Right ventricle myocardium superior (tissue), 1 donor: ENCODE measurements at places on chromosomes 5 and 9. TPM values are rescaled to one million over a fixed set of nuclear protein-coding genes. Genes with fewer than 3 reads are reported as not detected.
A peak's percentile ranks its signal among the peaks of the same experiment; 100 is the strongest.

DNA sequence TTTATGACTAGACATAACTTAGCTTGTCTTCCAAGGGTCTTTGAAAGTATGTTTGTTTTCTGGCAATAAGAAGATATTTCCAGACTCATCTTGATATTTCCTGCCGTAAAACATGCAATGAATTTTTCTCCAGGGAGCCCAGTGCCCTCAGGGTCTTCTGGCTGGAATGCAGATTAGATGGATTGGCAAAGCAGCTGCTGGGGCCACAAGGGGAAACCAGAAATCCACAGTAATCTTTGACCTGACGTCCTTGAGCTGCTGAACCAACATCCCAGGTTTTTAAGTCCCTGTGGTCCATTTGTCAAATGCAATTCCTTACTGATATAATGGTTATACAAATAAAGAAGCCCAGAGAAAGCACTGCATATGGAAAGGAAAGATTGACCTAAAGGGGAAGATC, 93.0 kb downstream of the THBS4 start:
- DNase-seq, result no peak

- DNase-seq, result peak; percentile 75
Measured at GRCh38 chr9:132575005-132575609, 7.3 kb upstream of the BARHL1 start.

DNA sequence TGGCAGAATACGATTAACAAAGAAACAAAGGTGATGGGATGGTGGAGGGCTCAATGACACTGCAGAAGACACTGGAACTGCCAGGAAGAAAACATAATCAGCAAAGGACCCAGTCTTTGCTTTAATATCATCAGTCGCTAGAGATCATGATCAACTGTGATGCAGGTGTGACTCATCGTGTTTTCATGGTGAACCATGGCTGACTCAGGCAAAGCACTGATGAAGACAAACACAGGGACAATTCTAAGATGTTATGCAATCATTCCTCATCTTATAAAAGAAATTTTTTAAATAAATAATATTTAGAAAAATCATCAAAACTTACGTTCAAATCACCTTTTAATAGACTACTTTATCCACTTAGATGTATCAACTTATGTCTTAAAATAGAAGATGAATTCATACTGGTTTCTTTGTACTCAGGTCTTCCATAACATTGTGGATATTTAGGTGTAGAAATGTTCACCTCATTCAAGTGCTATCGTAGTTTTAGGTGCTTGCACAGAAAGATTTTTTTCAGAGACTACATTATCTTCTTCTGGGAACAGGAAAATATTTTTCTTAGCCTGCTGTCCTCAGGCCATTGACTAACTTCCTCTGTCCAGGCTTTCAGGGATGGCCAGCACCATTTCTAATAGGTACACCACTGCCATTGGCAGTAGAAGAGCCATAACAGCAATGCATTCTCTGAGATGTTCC, 673.4 kb upstream of the MEF2C start:
- DNase-seq, result no peak

GRCh38 chr9:89361816-89362646, 43.7 kb downstream of the SECISBP2 start:
- DNase-seq, result no peak

GRCh38 chr9:1938675-1939170, 76.4 kb upstream of the SMARCA2 start:
- no peak for DNase-seq

KIAA0825 gene
- 1.5 TPM for total RNA-seq

PCDHB12 gene
- 1.0 TPM for total RNA-seq

DNA sequence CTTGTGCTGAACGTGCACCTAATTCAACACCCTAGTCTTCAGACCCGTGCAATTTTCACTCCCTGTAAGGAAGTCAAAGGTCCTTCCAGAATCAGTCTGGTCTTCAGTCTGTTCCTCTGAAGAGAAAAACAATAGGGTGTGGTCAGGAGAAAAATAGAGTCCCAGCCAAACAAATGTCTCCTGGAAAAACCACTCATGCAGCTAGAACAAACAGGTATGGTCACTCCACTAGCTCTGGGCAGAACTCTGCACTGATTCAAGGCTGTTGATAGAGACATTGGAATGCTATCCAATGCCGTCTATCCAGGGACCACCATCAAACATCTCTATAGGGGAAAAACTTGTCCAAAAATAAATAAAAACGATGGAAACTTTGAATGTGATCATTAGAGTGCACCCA, 81.8 kb upstream of the MAP3K1 start:
- no peak for DNase-seq

DNA sequence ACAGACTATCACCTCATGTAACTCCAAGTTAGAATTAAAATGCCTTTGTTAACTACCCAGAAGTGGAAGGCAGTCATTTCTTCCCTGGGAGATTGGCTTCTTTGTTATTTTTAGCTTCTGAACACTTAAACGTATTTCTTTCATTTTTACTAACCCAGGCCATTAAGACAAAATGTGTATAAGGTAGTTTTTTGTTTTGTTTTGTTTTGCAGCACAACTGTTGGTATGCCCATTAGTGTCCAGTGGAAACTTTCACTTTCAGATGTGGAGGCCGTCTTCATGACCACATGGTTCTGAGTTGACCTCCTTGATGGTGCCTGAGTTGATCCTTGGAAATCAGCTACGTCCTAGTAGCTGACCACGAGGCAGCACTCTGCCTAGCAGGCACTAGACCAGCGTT, 264.6 kb upstream of the ZNF608 start:
- no peak for DNase-seq

DNA sequence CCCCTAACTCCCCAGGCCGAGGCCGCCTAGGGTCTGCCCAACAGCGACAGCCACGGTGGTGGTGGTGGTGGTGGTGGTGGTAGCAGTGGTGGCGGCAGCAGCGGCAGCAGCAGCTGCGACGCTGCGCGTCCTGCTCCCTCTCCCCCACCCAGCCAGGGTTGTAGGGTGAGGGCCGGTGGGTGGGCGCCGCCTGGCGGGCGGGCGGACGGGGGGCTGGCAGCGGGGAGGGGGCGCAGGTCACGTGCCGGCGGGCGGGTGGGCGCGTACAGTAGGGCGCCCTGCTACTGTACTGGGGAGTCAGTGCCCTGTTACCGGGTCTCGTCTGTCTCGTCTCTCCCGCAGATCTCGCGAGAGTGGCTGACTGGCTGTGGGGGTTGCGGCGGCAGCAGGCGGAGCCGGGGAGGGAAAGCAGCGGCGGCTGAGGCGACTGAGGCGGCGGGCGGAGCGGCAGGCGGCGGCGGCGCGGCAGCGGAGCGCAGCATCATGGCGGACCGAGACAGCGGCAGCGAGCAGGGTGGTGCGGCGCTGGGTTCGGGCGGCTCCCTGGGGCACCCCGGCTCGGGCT, at the start of gene PURA:
Gene PURA, plus strand, starts transcription at position 411 of the 565 bp plus-strand sequence. Its CDS starts 73 bp downstream, at position 484.
- DNase-seq, result peak; percentile 97

TMEM174 gene
- not detected for total RNA-seq

DNA sequence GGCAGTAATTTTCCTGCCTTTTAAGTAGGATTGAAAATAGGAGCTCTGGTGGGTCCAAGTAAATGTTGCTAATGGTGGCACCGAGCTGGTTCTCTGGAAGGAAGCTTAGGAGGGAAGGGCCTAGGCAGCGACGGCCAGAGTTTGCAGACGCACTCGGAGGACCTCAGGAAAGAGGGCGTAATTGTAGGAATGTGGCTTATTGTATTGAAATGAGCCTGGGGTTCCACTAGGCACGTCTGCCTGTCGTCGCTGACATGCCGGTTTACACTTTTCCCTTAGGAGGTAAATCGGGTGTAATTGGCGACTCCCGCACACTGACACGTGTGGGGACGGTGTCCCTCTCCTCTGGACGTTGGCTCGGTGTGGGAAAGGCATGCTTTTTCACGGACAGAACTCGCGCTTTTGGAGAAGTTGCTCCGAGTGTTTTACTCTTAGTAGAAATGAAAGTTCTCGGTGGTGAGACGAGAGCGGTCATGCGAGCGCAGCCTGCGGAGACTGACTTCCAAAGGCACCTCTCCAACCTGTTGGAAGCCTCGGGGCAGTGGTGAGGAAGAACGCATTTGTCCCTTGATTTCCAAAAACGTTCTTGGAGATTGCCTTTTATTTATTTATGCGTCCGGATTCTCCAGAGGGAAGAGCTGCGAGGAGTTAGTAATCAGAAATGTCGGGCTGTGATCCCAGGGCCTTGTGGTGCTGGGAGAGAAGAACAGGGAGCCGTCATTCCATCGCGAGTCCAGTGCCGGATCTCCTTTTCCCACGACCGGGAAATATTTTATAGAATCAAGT, 1.3 kb downstream of the NR4A3 start:
- DNase-seq, result no peak

DNA sequence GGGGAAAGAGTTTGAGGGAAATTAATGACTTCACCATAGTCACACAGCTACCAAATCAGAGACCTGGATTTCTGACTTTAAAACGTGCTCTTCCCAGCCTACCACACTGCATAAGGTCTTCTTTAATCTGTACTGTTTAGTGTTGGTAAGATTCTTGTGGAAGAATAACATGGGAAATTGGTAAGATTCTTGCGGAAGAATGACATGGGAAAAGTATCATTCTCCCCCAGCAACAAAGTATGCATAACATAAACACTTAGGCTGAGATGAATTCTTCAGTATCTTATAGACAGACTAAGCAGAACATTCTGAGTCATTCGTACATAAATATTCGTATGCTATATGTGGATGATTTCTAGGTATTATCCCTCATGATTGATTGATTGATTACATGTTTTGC, 170.4 kb downstream of the FOCAD start:
- DNase-seq, result no peak

DNA sequence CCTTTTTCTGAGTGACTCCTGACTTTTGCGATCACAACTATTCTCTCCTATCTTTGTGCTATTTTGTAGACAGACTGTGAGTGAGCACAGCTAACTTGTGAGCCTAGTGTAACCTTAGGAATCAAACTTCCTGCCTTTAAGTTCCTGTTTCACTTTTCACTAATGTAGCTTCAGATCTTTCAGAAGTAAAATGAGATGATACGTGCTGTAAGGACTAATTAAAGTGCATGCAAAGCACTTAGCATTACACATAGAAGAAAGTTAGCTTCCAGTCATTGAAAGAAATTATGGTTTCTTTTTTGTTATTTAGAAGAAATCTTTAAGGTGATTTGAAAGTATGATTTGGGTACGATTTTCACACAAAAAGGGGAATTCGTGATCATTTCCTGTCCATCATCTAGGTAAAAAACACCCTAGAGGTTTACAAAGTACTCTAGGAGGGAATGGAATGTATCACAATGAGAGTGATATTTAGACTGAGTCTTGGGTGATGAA, 122.7 kb downstream of the ST8SIA4 start:
- no peak for DNase-seq

DNA sequence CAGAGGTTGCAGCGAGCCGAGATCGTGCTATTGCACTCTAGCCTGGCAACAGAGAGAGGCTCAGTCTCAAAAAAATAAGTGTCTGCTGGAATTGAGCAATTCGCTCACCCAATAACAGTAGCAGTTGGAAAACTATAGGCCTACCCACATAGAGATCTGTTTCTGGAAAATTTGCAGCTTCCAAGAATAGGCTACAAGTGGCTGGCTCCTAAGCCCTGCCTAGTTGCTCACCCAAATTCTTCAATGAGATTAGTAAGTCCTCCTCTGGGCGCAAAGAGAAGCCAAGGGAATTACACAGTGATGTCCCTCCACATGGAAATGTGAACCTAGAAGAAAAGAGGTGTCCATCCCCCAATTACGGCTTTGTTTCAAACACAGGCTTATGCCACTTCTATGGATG, 42.6 kb upstream of the RNF38 start:
- no peak for DNase-seq

DNA sequence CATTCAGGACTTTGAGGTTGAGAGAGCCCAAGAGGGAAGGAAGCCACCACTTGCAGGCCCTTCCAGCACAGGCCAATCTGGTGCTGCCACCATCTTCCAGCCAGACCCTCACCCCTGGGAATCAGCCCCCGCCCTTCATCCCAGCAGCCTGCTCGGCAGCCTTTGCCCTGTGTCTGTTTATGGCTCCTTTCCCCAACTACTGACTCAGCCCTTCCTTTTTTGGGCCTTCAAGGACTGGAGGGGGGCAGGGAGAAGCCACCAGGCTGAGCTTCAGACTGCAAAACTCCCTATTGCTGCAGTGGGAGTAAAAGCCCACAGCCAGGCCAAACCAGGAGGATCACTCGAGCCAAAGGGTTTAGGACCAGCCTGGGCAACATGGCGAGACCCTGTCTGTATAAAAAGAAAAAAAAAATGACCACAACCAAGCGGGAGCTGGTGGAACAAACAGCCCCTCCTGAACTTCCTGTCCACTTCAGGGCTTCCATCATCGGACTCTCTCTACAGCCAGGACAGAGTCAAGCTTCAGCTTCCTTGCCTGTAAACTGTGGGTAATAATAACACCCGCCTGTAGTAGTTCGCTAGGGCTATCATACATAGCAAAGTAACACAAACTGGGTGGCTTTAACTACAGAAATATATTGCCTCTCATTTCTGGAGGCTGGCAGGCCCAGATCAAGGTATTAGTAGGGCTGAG, 85.9 kb upstream of the IL17B start:
- peak; percentile 73 for DNase-seq

C9orf43 gene
- total RNA-seq, result 0.27 TPM

NME5 gene
- total RNA-seq, result 4.9 TPM

DNA sequence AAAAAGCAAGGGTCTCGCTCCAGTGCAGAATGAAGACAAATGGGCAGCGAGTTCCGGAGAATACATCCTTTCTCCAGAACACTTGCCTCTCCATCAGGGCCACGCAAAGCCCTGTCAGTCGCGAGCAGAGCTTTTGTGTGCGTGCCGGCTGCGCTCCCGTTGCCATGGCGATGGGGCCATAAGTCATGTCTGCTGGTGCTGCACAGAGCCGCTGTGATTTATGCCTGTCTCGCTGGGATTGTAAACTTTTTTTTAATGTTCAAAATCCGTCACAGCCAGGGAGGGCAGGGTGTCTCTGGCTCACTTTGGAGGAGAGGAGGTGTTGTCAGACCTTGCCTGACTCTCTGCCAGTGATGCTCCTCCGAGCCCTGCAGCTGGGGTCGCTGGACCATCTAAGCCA, 272.7 kb downstream of the TRIM32 start:
- no peak for DNase-seq

IFNK gene
- not detected for total RNA-seq

DNA sequence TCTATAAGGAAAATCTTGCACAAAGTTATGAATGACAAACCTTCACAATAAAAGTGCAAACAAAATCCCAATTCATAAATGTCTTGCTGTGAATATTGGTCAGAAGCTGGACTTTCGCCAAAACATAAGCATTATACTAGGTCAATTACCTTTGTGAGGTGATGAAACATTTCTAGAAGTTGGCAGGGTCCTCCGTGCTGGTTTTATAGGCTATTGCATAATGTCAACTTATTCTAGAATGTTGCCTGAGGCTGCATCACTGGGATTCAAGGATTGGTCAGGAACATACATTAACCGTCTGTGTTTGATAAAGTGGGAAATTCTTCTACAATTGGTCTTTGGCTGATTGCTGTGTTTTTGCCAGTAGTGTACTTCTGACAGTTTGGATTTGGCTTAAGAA, 49.8 kb upstream of the PALM2AKAP2 start:
- no peak for DNase-seq

NIPAL4 gene
- not detected for total RNA-seq
